ENCODE measurements at places on chromosomes 5 and 9.

- DNase-seq: peak; percentile 1
Measured at GRCh38 chr9:110156902-110157301, 51.1 kb downstream of the C9orf152 start.

DNA sequence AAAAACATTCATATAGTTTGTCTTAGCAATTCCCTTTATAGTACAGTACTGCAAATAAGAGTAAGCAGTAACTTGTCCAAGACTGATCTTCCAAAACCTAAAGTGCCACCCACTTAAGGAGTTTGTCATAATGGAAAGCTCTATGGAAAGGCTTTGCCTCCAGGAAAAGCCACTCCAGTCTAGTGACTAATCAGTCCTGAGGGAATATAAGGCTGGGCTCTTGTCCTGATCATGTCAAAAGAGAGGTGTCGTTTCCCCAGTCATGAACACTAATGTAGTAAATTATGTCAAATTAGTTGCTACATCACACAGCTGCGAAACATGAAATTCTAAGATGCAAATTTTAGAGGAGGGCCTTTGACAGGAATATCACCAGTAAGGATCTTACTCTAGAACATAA, 271.6 kb downstream of the GABRB2 start:
- no peak for DNase-seq

- no peak for DNase-seq
Measured at GRCh38 chr5:131279204-131279603, 15.4 kb downstream of the CDC42SE2 start.

GRCh38 chr5:74765201-74765600, 1.7 kb downstream of the GFM2 start:
- no peak for DNase-seq

DNA sequence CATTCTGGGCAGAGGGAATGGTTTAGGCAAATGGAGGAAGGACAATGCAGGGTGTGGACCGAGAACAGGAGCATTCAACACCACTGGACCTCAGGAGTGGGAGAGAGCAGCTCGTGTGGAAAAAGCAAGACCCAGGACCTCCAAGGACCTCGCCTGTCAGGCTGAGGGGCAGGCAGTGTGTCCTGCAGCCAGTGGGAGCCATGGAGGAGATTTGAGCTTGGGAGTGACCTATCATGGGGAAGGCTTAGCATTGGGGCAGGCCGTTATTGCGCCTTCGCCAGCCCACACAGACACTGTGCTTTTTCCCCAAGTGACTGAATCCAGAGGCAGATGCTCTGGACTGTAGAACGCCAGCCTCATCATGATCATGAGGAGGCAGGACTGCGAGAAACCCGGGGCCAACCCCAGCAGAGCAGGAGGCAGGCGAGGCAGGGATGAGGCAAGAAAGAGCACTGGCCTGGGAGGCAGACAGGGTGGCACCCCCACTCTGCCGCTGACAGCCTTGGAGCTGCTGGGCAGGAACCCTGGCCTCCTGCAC, 3.3 kb downstream of the CDHR2 start:
- no peak for DNase-seq

GRCh38 chr9:87830446-87830845, 52.2 kb upstream of the SPATA31E1 start:
- no peak for DNase-seq

DNA sequence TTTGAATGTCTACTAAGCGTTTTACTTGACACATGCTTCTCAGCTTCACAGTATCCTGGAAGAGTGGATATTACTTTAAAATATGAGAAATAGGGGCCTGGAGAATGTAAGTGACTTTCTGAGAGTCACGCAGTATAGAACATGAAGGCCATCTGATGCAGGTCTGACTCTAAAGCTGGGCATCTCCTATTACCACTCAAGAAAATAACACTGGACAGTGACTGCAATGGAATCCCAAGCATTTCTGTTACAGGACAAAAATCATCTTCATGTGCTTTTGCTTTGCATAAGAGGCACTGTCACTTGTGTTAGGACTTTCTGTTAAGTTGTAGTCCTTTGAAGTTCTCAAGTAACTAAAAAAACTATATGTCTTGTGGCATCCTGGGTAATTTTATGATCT, 335.5 kb downstream of the FBXL7 start:
- DNase-seq: no peak

DNA sequence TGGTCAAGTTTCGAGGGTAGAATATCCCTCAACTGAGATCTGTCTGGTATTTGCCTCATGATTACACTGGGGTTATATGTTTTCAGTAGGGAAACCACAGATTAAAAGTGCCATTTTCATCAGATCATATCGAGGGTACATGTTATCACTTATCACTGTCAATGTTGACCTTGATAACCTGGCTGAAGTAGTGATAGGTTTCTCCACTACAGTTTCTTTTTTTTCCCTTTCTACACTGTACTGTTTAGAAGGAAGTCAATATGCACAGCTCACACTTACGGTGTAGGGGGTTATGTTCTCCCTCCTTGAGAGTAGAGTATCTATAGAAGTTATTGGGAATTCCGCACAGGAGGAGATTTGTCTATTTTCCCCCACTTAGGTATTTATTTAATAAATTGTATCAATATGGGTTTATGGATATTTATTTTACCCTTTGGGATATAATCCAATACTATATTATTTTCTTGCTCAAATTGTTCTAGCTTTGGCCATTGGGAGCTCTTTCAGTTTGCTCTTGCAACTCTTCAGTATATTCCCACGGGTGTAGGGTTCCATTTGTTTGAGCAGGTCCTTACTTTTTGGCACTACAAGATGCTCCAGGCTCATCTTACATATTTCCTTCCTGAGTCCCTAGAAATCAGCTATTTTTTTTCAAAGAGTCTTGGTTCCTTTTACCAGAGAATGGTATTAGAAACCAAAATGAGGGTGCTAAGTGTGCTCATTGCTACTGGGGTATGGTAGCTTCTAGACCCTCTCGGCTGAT, 444.5 kb downstream of the RAB3C start:
- DNase-seq: no peak

- DNase-seq: no peak
Measured at GRCh38 chr5:154311362-154311761, 120.8 kb downstream of the GALNT10 start.

- DNase-seq: no peak
Measured at GRCh38 chr9:30732060-30732459, 1652.4 kb upstream of the ACO1 start.

- no peak for DNase-seq
Measured at GRCh38 chr5:90549729-90550275, 8.8 kb upstream of the ADGRV1 start.

DNA sequence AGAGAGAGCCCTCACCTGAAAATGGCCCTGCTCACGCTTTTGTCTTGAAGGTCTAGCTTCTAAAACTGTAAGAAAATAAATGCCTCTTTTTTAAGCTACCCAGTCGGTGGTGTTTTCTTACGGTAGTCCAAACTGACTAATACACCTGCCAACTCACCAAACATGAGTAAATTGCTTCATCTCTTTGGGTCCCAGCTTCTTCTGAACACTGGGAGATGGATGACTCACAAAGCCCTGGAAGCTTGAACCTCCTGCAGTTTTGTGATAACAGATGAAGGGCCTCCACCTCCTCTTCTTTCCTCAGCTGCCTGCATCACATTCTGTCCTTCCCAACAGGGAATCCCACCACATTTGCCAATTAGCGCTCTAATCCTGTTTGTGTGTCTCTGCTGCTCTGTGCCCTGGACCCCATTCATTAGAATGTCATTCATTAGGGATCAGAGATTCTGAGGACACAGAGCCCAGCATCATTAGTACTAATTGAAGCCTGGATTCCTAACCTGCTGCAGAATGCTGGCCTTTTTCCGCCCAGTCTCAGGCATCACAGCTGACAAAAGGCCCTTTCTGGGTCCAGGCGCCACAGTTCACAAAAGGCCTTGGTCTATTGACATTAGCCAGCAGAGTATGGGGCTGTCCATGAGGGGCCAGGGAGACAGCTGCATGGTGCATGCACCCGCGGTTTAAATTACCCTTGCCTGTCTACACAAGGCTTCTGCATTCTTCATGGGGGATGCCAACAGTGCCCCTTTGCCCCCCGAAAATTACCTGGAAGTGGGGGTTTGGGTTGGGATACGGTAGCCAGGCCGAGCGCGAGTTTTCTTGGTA, 349.3 kb downstream of the SEMA5A start:
- DNase-seq: no peak

- no peak for DNase-seq
Measured at GRCh38 chr5:14723701-14724132, 59.2 kb downstream of the OTULIN start.

DNA sequence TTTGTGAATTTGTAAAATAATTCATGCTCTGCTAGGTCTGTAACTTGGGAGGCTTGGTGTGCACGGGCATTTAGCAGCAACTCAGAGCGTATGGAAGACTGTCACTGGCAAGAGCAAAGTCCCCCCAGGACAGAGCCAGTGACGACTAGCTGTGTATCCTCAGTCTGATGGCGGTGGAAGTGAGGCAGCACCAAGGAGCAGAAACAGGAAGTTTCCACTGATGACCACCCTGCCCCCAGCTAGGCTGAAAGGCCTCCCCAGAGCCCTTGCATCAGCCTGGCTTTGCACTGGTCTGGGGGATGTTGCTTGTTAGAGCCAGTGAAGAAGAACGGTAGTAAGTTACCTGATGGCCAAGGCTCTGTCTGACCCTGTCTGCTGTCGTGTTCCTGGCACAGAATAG, 66.8 kb upstream of the ABL1 start:
- no peak for DNase-seq

- DNase-seq: no peak
Measured at GRCh38 chr5:38071831-38072694, 186.3 kb upstream of the EGFLAM start.

DNA sequence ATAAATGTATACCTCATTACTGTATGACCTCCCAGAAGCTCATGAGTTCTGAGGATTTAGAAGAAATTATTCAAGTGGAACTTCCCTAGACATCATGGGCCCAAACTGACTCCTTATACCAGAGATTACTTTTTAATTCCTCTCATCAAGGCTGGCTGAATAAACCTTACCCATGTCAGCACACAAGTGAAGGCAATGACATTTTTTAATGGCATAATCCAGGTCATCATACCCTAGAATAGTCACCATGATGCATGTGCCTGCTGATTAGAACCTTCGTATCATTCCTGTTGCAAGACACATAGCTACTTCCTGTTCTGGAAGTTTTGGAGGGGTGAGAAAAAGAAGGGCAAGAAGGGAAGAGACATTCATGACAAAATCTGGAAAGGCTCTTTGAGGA, 49.8 kb upstream of the IFNK start:
- DNase-seq: no peak

DNA sequence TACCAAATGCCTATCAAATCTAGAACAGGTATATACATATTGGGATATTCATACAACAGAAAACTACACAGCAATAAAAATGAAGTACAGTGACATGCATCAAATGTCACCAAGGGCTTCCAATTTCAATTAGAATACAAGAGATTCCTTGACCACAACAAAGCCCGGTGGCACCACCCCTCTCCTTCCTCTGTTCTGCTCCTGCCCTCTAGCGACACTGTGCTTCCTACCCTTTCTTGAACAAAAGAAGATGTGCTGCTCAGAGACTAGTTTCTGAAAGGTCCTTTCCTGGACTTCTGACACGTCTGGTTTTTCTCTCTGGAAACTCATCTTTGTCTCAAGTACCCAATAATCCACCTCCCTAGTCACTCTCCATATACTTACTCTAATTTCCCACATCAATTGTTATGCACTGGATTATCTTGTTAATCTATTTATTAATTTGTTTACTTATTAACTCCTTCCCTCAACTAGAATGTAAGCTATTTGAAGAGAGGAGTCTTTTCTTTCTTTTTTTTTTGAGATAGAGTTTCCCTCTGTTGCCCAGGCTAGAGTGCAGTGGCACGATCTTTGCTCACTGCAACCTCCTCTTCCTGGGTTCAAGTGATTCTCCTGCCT, 70.4 kb upstream of the CTSV start:
- no peak for DNase-seq

DNA sequence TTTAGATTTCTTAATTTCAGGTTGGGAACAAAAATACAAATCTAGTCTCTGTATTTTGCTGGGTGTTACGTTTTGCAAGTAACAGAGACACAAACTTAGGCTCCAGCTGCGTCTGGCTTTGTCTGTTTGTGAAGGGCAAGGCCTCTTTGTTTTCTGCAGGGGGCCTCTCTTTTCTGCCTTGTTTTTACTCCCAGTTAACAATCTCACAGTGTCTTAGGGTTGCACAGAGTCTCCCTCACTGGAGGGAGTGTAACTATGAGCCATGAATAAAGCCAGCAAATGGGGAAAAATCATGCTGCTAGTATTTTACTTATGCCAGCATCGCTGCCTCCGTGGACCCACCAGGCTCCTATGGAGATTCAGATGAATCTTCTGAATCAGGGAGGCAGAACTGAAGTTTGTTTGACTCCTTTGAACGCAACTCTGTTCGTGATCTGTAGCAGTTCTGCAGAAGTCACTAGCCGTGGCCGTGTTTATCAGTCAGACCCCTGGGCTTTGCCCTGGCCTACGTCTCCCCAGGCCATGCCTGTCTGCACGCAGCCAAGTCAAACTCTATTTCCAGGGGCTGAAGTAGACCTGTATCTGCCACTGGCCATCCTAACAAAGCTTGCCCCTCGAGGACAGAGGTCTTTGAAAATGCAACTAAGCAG, 77.2 kb downstream of the ATP10B start:
- no peak for DNase-seq

- DNase-seq: no peak
Measured at GRCh38 chr5:171469326-171469725, 49.9 kb downstream of the FGF18 start.

DNA sequence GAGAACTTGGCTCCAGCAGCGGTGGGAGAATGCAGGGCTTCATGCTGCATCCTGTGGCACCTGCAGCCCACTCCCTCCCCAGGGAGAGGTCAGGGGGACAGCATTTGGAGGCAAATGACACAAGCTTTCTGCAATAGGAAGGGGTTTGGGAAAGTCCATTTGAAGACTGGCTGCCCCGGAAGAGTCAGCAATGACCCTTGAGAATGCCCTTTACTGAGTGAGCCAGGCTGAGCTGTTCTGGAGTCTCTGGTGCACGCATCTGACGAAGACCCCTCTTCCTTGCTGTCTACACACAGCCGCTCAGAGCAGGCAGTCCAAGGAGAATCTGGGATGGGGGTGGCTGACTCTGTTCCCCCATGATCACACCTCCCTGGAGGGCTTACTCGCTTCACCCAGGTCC, 5.5 kb upstream of the NXNL2 start:
- DNase-seq: no peak

- DNase-seq: no peak
Measured at GRCh38 chr9:19583890-19584289, 175.1 kb downstream of the ACER2 start.

- no peak for DNase-seq
Measured at GRCh38 chr5:98468188-98468869, 305.1 kb upstream of the RGMB start.

- no peak for DNase-seq
Measured at GRCh38 chr5:38831909-38832308, 13.9 kb upstream of the OSMR start.

DNA sequence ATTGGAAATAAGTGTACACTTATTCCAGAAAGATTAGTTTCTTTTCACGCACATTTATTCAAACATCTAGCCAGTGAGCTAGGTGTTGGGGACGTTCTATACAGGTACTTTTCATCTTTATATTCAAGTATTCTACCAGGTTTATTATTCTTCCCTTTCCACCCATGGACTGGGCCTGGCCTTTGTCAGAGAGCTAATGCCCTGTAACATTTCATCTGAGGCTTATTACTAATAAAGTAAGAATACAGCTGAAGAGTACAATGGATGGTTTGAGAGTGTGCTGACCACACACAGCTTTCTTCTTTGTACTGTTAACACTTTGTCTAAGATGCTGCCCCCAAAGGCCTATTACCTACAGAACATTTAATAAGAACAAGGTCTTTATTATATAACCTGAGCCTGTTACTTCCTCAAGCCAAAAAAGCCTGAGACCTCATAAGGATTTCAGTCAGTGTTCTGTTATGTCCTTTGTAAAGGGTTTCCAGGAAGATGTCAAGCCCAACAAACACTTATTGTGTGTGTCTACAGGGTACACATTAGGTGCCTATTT, 93.5 kb downstream of the ZNF608 start:
- no peak for DNase-seq

Data from activated CD4-positive, CD25-positive, alpha-beta regulatory T cell treated with anti-CD3 and anti-CD28 coated beads, Interleukin-2, amount 50 U/mL, for 16 hours (primary cell).